ENCODE measurements at places on chromosomes 5 and 9.

- DNase-seq, result no peak
These were observed 11.2 kb upstream of the GLDC start for GRCh38 chr9:6656614-6657300.

- DNase-seq, result no peak
These were observed 242.3 kb upstream of the PTGER4 start for GRCh38 chr5:40437452-40437861.

- DNase-seq, result no peak
These were observed 489.1 kb downstream of the CDH18 start for GRCh38 chr5:19498852-19499251.

DNA sequence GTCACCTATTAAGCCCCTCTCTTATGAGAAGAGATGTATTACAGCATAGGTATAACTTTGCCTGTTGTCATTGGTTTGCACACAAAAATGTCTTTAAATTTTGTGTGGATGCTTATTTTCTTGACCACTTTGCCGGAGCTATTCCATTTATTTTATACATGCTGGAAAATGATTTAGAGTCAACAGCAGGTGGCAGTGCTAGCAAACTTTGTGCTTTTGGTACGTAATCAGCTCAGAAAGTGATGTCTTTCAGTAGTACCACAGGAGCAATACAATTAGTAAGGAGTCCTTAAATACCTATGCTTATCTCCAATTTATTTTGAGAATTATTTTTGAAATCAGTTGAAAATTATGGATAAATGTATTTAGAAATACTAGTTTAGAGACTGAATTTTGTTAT lies 19.8 kb upstream of the NUDT12 start:
- no peak for DNase-seq

DNA sequence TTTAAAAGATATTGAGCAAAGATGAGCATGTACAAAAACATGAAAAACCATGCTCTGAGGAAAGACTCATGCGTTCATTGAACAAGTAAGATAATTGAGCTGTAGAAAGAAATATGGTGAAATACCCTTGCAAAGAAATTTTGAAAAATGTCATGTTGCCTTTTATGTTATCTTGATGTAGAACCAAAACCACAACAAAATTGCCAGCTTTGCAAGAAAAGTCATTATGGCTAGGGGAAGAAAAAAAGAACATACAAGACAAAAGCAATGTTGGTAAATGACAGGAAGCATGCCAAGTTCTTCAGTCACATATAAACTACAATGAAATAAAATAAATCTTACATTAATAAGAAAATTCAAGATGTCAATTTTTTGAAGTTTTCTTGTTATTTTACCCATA lies 368.0 kb downstream of the IRX1 start:
- no peak for DNase-seq

GRCh38 chr5:139276426-139276825 lies 17.1 kb upstream of the MATR3 start:
- DNase-seq, result no peak

DNA sequence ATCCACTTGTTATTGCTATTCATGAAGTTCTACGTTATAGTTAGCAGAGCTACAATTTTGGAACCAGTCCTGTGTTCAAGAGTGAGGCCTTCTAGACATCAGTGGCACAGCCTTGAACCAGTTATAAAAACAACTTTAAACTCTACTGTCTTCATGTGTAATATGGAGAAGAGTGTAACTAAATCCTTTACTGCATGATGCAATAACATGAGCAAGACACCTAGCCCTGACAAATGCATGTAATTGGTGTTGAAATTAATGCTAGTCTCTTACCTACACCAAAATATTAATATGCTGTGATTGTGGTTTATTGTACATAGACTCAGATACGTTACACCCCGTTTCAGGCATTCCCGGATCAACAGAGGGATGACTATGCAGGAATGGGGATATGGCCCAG lies 654.6 kb downstream of the IRX1 start:
- DNase-seq, result no peak

- no peak for DNase-seq
These were observed 286.4 kb downstream of the EBF1 start for GRCh38 chr5:158813275-158813674.

DNA sequence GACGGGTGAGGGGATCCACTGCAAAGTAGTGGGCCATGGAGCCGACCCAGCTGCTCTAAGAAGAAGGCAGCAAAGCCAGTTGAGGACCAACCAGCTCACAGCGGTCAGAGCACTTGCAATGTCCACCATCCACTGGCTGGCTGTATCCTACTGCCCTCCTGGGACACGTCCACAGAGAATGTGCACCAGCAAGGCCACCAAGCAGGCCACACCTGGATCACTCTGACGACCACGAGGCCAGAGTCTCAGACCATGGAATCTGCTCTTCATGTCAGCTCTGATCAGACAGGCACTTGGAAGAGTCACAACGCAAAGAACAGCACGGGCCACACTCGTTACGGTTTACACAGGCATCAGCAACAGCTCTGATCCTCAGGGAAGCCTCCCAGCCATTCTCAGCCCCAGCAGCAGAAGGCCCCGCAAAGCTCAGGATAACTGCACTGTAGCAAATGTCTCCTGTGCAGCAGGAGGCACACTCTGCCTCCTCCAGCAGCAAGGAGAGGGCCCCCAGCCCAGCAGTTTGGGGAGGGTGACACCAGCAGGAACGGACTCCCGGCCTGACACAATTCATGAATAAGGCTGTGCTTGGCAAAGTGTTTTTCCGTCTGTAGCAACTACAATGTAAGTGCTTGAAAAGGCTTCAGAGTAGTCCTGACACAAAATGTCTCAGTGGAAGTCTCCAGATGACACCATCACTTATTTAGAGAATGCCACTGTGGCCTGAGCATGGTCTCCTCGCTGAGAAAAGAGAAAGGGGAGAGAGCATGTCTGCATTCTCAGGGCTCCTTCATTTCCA lies 15.7 kb downstream of the SEMA4D start:
- no peak for DNase-seq

DNA sequence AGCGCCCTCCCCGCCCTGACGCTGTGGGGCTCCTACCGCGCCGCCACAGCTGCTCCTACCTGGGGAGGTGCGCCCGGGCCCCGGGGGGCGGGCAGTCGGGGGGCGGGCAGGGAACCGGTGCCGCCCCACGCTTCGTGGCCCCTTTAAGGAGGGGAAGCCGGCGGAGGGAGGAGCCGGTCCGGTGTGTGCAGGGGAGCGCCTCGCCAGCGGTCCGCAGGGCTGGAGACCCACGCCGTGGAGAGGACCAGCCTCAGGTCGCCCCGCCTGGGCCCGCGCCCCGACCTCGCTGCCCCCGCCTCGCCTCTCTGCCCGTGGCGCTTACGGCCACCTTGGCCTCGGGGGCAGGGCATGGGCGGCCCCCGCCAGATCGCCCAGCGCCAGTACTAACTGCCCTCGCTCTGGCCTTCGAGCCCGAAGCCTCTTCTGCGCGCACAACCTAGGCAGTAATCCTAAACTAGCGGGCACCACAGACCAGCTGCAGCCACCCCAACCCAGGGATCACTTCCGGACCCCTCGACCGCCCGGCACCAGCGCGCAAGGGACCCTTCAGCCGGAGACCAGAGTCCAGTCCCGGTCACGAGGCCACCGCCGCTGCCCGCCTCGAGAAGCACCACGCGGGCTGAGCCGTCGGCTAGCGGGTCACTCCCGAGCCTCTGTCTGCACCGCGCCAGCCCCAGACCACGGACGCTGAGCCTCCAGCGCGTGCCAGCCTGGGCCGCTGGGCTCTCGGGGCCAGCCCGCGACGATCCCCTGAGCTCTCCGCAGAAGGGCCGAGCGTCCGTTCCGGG lies at the start of gene FOXE1:
Gene FOXE1, plus strand, starts transcription at position 171 of the 788 bp plus-strand sequence. CDS start 689 bp downstream, outside the sequence.
- DNase-seq, result no peak

DNA sequence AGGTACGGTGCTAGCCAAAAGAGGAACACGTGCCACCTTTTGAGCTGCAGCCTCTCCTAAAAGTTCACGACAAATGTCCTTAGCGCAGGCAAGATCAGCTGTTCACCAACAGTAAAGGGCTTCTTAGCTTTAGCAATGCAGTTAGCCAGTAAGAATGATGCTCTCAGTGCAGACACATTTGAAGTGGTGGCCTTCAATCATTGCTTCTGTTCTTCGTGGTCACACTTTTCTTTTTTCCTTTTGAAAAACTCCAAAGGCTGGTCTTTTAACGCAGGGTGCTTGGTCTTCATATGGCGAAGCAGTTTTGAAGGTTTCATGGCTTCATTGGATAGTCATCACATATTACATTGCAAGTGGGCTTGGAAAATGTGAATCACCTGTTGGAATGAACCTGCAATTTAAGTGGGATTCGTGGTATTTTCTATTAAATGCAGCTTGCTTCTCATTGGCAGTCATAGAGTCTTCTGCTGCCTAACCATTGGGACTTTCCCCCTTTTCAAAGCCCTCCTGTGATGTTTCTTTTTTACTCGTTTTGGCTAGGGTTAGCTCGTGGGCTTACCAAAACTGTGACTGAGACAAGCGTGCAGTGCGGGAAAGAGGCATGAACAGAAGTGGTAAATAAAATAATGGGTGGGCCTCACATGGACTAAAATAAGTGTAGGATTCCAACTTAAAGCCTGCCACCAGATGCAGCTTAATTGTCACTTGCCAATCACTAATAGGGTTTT lies 100.9 kb downstream of the MRPL36 start:
- no peak for DNase-seq

DNA sequence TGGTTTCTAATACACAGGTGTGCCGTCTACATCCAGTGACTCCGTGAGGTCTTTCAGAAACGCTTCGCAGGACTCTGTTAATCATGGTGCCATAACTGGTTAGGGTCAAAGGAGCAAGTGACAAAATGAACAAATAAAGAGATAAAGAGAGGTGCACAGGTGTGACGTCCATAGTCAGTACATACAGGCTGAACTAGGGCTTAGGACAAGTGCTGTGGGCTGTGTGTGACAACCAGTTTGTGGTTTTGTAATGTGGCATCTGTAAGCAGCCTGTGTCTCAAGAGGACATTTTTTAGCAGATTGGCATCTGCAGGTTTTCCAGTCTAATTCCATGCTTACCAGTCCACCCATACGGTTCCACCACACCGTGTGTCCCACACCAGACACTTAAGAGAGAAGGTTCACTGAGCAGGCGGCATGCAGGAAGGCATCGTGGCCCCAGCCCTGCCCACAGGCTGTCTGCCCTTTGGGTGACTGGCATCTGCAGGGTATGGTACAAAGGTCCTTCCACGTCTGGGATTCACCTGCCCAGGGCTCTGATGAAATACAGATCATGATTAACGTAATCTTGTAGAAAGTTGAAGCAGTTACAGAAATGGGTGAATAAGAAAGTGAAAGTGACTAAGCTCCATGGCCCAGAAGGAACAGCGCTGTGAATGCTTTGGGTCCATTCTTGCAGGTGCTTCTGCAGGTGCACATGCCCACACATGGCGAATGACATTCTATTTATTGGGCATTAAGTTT lies 26.9 kb downstream of the SRD5A1 start:
- DNase-seq, result no peak

DNA sequence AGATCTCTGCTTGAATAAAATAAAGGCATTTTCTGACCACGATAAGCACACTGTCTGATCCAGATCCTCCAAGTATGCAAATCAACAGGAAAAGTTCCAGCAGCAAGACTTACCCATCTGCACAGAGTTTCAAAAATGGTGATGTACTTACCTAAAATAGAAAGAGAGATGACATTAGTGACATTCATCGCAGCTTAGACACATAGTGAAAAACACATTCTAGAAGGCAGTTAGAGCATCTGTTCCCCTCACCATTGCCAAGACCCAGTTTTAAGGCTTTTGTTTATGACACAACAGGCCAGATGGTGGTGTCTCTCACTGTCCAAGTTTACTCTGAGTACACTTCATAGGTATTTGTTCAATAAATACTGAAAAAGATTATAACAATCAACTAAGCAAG lies 207.7 kb downstream of the PDE4D start:
- DNase-seq, result no peak

- no peak for DNase-seq
These were observed 289.5 kb downstream of the DEPDC1B start for GRCh38 chr5:60410427-60410826.

GRCh38 chr9:123656565-123656964 lies 273.4 kb downstream of the DENND1A start:
- DNase-seq, result no peak

DNA sequence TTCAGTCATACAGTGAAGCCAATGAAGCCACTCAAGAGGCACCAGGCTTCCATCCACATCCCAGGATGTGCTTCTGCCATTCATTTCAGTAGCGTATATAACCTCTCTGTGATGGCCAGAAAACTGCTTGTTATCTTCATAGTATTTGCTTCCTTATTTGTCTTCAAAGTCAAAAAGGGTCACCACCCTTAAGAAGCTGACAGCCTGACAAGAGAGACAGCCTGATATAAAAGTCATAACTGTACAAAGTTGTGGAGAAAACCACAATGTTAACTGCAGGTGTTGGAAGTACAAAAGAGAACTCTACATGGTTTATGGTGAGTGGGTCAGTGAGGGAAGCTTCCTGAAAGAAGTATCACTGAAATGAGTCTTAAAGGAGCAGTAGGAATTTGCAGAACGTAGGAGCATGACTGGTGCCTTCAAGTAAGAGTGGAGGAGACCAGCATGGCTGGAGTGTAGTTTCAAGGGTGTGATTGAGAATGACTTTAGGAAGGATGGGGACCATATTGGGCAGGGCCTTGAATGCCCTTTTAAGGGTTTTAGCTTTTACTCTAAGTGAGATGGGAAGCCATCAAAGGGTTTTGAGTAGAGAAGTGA lies 33.7 kb downstream of the NIM1K start:
- DNase-seq, result no peak

DNA sequence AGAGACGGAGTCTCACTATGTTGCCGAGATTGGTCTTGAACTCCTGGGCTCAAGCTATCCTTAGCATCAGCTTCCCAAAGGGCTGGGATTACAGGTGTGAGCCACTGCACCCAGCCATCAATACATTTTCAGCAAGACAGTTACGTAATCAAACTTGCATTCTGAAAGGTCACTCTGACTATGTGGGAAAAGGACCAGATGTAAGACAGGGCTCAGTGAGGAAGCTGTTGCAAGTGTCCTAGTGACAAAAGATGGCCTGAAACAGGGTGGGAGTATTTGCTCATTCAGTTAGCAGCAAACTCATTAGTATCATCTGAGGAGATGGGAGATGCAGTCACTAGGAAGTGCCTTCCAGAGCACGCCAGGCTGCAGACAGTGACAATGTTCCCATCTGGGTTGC lies 16.9 kb downstream of the MED27 start:
- no peak for DNase-seq

DNA sequence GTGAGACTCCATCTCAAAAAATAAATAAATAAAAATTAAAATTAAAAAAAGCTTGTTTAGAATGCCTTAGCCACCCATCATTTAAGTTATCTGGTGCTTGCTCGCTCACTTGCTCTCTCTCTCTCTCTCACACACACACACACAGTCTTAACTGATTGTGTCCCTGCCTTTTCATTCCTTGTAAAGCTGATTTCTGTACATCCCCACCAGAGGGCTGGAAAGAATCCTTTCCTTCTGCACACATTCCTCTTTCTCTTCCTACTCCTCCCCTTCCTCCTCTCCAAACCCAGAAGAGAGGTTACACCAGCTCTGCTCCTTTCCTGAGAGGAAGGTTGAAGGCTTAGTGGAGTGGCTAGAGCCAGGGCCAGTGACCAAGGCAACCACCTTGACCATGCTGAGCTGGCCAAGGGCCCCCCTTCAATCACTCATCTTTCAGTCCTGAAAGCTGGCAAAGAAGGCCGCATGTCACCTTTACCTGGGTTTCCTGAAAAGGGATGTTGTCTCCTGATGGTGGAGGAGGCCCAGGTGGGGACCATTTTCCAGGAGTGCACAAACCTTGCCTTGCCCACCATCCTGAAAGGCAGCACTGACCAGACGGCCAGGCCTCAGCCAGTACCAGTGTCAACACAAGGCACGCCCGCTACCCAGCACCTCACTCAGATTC lies 25.6 kb downstream of the STK10 start:
- no peak for DNase-seq

- DNase-seq, result no peak
These were observed 149.0 kb downstream of the AUH start for GRCh38 chr9:91212596-91213243.
